BE2C (cell line): ENCODE measurements at places on chromosomes 1 and 21.

- DNase-seq, result no peak
Observed at GRCh38 chr1:37477946-37478345, 3.6 kb downstream of the ZC3H12A start.

DNA sequence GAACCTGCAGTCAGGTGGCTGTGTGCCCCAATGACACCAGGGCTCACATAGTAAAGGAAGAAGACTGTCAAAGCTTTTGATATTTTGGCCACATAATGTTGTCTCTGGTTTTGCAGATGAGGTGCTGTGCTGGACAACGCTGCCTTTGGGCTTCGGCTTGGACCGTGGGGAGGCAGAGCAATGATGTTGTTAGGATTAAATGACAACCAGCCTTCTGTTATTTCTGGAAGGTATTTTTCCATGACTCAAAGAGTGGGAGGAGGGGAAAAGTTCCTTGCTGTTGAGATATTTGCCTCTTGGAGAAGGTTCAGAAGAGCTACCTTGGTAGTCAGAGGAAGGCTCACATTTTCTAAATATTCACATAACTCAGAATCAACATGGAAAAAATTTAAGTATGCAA is 187.3 kb upstream of the GALNT2 start:
- DNase-seq, result no peak

- DNase-seq, result no peak
Observed at GRCh38 chr21:36883532-36884486, 82.7 kb downstream of the HLCS start.

GRCh38 chr1:167496797-167497619 is 21.3 kb downstream of the CD247 start:
- DNase-seq, result no peak

DNA sequence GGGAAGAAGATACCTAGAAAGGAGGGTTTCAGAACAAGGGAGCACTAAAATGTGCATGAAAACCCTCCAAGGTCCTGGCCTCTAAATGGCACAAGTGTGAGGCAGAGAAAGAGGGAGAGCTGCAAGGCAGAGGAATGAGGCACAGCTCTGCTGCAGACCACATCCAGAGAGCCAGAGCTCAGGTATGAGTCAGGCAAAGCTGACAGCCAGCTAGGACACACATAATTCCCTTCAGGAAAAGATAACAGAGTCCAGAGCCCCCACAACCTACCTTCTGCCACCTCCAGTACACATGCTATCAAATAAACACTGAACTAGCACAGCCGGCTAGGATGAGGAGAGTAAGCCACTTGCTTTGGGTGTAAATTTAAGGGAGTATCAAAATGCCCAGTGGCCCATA is 62.2 kb downstream of the HSF2BP start:
- DNase-seq, result peak; percentile 54

- no peak for DNase-seq
Observed at GRCh38 chr1:28027238-28027637, 61.2 kb downstream of the EYA3 start.

- no peak for DNase-seq
Observed at GRCh38 chr1:149846593-149847466, 52.5 kb upstream of the BOLA1 start.

- peak; percentile 17 for DNase-seq
Observed at GRCh38 chr21:32916522-32917099, 109.1 kb upstream of the OLIG2 start.

GRCh38 chr1:182415789-182416188 is 15.3 kb upstream of the TEDDM1 start:
- no peak for DNase-seq

DNA sequence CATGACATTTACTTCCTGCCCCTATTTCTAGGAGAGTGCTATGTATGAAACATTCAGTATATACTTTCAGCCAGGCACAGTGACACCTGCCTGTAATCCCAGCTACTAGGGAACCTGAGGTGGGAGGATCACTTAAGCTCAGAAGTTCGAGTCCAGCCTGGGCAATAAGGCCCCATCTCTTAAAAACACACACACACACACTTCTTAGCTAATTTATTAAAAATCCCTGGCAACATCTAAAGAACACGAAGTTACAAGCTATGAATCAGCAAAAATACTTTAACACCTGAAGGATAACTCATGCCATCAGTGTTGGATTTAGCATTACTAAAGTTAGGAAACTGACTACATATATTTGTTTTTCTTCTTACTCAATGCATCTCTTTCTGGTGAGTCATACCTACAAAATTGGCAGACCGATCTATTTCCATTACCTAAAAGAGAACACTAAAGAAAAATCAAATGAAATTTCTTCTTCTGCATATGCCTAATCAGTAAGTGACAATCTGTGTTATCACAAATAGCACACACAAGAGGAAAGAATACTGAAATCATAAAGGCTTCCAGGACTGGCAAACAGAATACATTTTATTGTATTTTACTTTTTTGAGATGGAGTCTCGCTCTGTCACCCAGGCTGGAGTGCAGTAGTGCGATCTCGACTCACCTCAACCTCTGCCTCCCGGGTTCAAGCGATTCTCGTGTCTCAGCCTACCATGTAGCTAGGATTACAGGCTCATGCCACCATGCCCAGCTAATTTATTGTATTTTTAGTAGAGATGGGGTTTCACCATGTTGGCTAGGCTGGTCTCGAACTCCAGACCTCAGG is 41.4 kb downstream of the RNF115 start:
- DNase-seq, result no peak

DNA sequence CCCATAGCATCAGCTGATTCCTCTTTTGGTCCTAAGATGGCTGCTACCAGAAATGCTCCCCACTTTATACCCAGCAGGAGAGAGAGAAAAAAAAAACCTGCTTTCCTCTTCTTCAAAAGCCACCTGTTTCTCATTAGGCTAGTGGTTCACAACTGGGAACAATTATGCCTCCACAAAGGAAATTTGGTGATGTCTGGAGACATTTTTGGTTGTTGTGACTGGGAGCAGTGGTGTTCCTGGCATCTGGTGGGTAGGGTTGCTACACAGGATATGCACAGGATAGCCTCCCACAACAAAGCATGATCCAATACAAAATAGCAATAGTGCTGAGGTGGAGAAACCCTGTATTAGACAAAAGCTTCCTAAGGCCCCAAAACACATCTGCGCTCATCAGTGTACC is 38.5 kb upstream of the SGIP1 start:
- DNase-seq, result peak; percentile 45

- no peak for DNase-seq
Observed at GRCh38 chr1:107459204-107459904, 318.5 kb downstream of the NTNG1 start.
